NB4 (cell line): ENCODE measurements at places on chromosomes 12 and 14.

DNA sequence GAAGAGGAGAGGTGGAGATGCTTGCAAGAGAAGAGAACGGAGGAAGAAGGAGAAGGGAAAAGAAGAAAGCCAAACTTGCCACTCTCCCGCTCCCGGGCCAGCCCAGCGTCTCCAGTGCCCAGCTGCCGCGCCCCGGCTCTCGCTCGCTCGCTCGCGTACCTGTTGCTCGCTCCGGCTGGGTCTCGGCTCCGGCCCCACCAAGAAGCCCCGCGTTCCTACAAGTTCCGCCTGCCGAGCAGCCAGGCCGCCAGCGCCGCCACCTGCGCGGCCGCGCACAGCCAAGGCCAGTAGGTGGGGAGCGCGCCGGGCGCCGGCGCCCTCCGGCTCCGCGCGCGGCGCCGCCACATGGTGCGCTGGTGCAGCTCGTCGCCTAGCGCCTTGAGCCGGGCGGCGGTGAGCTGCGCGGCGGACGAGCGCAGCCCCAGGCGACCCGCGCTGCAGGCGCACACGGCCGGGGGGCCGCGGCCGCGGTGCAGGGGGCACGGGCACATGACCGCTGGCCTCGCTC, 370 bp downstream of the HRK start:
- DNase-seq = peak; percentile 44

DNA sequence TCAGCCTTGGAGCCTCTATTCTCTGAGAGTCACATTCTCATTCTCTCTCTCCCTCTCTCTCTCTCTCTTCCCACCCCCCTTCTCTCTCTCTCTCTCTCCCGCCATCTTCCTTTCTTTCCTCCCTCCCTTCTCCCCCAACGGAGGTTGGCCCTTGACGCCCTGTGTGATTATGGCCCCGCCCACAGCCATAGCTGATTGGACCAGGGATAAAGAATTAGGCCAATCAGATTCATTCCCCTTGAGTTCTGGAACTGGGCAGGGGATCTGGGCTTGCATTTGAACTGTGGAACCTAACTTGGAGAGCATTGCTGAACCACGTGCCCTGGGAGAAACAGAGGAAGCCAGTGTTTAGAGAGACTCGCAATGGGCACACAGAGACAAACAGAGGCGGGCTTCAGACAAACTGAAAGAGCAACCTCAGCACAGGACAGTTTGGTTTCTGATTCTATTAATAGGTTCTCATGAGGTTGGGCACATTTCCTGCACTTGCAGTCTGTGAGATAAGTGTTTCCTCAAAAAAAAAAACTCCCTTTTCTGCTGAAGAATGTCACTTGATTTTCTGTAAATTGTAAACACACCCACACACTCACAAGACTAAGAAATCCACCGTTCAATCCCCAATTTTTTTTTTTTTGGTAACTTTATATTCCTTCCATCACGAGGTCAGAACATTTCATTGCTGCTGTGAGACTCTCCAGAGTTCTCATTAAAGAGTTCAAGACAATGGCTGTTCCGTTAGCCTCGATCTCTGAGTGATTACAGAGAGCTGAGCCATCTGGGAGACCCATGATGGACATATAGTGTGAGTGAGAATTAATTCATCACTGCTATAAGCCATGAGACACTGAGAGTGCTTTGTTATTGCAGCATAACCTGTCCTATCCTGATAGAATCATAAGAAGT, 3.5 kb upstream of the P2RX7 start:
- peak; percentile 98 for DNase-seq

GRCh38 chr12:53935383-53936341, 3.0 kb upstream of the HOXC13 start:
- no peak for DNase-seq

DNA sequence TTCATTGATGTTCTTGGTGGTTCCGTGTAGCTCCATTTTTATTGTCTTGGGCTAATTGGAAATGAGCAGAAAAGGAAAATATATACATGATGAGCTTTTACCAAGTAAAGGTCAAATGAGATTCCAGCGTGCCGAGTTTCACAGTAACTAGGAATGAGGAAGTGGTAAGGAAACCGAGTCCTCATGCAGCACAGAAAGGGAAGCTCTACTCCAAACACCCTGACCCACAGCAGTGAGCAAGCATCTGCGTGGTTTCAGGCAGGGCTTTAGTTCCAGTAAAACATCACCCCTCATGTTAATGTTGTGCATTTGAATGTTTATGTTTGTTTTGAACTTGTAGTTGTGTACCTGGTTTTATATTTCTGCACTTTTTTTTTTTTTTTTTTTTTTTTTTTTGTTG, 208.0 kb downstream of the SLC41A2 start:
- DNase-seq = peak; percentile 93

DNA sequence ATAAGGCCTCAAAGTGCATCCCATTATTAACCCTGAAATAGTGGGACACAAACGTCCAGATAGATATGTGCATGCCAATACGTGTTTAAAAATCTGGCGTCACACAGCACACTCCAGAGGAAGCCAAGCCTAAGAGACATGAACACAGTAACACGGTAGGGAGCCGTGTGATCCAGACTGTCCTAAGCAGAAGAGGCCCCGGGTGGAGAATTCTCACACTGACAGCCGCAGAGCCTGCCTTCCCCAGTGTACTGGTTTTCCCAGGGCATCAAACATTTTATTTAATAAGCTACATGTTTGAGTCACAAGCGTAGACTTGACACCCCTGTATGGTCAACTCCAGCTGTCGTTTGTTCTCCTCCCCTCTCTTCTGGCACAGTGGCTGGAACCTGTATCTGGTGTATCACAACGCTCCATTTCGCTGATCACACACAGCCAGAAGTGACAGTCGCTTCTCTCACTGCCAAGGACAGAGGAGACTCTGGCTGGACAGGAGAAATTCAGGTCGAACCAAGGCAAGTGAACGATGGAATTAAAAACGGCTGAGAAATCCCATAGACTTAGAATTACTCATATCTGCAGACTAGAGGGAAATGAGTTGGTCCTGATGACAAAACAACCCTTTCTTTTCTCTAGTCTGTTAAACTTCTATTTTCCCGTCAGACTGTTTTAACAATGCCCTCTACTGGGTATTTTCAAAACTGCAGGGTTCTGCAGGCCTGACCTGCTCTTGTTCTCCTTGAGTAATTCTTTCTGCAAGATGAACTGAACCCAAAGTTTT, 359.9 kb downstream of the RGS6 start:
- DNase-seq = peak; percentile 46

GRCh38 chr12:79454338-79454843, 236.4 kb downstream of the PAWR start:
- DNase-seq = no peak

DNA sequence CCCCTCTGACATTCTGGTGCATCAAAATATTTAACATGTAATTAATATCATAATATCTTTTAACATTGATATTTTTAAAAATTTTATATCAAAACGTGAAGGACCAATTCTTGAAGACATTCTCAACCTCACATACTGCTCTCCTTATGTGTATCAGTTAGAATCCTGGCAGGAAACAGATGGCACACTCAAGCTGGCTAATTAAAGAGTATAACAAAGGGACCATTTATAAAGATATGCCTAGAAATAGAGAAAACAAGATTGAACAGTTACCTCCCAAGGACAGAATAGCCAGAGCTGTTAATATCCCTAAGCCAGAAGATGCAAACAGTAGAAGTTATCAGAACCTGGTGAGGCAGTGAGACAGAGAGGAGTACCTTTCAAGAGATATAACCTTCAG, 368.7 kb downstream of the NELL2 start:
- no peak for DNase-seq

- DNase-seq = peak; percentile 39
Observed at GRCh38 chr12:115375186-115375991, 691.4 kb upstream of the TBX3 start.

DNA sequence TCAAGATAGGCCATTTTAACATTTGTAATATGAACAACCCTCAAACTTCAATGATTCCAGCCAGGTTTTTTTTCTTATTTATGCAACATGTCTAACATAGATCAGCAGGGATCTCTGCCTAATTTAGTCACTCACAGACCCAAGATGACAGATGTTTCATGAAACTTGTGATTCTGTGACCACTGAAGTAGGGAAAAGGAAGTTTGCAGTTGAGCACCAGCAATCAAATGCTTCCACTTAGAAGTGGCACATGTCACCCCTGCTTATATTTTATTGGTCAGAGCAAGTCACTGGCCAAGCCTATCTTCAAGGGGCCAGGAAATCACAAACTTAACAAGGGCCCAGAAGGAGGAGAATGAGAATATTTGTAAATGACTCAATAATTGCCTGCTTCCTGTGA, 150.6 kb downstream of the BCAT1 start:
- DNase-seq = no peak

GRCh38 chr12:26810330-26810729, 22.7 kb downstream of the ITPR2 start:
- no peak for DNase-seq
